ENCODE measurements at places on chromosomes 7 and 10.
A peak's percentile ranks its signal among the peaks of the same experiment; 100 is the strongest.

GRCh38 chr7:46150721-46151120, 229.6 kb upstream of the IGFBP3 start:
- no peak for DNase-seq

DNA sequence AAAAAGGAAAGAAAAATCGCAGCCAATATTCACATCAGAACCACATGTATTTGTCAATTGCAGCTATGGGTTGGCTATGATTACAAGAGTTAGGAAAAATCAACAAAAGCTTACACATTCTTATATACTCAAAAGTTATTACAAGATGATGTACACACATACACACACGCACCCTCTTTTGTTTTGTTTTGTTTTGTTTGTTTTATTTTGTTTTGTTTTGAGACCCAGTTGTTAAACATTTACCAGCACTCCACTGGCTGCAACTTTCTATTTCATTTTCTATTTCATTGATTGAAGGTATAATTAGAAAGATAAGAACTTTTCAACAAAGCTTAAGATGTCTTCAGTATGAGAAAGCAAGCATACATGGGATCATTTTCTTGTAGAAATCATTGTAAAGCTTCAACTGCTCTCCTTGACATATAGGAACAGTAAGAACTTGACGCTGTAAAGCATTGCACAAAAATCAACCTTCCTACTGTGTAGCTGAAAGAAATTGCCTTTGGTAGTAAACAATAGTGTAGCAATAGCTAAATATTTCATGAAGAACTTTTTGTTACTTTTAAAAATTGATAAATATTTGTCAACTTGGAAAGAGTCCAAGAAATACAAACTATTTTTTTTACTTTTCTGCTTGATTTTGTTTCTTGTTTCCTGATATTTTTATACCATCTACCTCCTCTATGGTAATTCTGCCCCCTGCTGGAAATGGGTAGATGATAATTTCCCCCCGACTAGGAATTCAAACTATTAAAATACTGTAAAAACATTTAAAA, 205.9 kb downstream of the MBL2 start:
- DNase-seq: no peak

DNA sequence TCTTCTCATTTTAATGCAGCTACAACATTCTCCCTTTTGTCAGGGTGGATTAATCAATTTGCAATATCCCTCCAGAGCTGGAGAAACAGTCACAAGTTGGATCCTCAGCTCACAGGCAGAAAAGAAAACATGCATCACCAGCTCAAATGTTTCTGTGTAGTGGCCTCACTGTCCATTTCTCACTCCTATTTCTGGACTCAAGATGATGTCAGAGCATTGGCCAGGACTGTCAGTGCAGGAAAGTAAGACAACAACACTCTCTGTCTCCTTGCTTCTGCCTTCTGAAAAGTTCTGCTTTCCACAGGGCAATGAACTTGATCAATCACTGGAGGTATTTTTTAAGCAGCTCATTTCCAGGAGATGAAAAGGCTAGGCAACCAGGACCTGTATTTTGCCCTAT, 8.2 kb upstream of the SVIL start:
- DNase-seq: no peak

DNA sequence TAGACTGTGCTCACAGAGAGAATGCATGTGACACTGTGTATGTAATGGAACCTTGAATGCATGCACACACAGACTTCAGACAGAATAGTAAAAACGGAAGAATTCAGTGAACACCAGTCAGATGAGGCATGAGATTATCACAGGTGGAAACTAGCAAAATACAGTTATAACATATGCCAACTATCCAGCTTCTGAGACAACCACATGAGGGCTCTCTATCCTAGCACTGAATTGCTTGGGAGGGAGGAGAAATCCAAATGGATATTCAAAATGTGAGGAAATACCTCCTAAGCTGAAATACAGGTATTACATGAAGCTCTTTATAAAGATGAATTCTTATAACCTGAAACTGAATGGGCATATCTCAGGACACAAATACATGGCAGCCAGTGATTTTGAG, 30.6 kb downstream of the GARS1 start:
- DNase-seq: no peak

DNA sequence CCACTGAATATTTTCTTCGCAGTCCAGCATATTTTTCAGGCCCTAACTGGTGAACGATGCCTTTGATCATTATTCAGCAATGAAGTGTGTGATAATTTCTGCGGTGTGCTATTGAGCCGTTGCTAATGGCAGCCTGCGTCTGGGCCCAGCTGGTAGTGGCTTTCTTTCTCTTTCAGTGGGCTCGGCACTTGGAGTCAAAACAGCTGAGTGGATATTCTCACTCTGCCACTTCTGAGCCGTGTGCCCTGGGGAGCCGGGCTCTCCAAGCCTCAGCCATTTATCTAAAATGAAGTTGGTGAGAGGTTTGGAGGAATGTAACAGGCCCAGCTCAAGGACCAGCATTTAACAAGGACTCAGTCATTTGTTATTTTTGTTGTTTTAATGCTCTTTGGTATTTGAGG, 87.5 kb upstream of the IFRD1 start:
- no peak for DNase-seq

- no peak for DNase-seq
Observed at GRCh38 chr10:48655411-48656240, 29.0 kb upstream of the WDFY4 start.

- DNase-seq: no peak
Observed at GRCh38 chr10:75654772-75655171, 223.3 kb downstream of the LRMDA start.

DNA sequence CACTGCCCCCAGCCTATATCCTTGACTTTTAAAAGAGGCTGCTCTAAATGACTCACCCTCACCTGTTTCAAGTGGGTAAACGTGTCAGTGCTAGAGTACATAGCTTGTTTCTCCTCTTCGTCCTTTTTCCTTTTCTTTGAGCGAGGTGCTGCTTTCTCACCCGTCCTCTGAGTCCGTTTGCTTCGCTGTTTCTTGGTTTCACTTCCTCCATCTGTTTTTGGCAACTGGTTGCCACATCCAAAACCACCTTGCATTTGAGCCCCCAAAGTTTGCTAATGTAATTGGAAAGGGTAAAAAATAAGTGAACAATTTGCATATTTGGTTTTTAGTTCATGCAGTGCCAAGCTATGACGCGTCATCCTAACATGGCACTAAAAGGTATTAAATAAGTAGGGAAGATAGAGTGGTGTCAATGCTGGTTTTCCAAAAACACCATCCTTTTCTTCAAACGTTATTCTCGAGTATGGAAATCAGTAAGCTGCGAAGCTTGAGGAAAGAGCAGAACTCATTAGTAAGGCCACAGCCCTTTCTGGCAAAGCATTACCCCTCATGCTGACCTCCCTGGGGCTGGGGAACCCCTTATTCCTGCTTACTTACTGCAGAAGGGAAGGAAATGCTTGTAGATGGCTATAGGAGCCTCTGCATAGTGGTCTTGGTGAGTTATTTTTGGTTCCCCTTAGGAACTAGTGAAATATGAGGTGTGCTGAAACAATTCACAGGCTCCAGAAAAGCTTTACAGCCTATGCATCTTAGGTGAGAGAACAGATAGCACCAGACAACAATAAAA, 133.5 kb downstream of the GALNT11 start:
- no peak for DNase-seq

GRCh38 chr10:22599636-22600228, 114.6 kb downstream of the PIP4K2A start:
- no peak for DNase-seq

GRCh38 chr7:107233174-107233573, 64.4 kb downstream of the HBP1 start:
- no peak for DNase-seq

DNA sequence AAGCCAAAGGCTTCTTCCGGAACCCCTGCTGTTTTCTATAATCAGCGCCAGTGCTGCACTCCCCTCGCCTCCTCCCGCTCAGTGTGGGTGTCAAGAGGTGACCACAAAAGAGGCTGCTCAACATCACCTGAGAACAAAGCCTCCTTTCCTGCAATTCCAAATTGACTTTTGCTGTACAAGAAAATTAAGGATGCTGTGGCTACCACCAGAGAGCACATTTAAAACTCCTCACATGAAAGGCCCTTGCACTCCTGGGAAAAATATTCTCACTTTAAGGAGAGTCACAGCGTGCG, 96.4 kb downstream of the HIPK2 start:
- no peak for DNase-seq

- DNase-seq: peak; percentile 55
Observed at GRCh38 chr7:27210441-27211083, 10.7 kb upstream of the HOXA13 start.

DNA sequence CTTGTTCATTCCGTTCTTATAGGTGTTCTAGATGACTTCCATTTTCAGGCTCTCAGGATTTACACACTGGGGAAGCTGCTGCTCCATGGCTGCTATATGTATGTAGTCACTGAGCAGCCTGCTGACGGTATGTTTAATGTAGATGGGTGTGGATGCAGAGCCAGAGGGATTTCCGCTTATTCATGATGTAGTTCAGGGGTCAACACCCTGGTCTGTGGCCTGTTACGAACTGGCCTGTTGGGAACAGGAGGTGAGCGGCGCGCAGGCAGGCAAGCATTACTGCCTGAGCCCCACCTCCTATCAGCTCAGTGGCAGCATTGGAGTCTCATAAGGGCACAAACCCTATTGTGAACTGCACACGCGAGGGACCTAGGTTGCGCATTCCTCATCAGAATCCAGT, 33.9 kb downstream of the DNAJB6 start:
- DNase-seq: no peak

- no peak for DNase-seq
Observed at GRCh38 chr10:126127481-126128029, 231.2 kb downstream of the FANK1 start.

DNA sequence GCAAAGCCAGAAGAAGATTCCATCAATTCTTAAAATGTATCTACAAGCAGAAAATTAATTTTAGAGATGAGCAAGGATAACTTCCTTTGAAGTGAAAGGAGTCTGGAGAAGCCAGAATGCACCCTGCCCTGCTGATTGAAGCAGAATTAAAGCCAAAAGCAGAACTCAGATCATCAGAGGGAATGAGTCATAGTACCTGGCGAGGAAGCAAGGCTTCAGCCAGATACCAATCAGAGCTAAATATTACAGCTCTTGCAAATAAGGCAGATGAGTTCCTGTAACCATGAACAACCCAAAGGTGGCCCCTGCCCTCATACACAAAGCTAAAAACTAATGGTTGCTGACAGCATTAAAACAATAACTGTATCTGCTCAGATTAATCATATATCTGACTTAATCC, 10.4 kb downstream of the HTR7 start:
- DNase-seq: no peak

- DNase-seq: no peak
Observed at GRCh38 chr7:74473116-74473515, 19.4 kb downstream of the GTF2IRD1 start.

- no peak for DNase-seq
Observed at GRCh38 chr10:120473593-120473992, 16.6 kb downstream of the PLPP4 start.

GRCh38 chr10:89214566-89215165, 7.5 kb upstream of the CH25H start:
- no peak for DNase-seq

GRCh38 chr7:16891338-16891737, 9.6 kb upstream of the AGR3 start:
- DNase-seq: no peak

GRCh38 chr10:97263971-97264370, 28.5 kb downstream of the ARHGAP19 start:
- no peak for DNase-seq

- DNase-seq: no peak
Observed at GRCh38 chr7:33287738-33288137, 158.4 kb downstream of the BBS9 start.

DNA sequence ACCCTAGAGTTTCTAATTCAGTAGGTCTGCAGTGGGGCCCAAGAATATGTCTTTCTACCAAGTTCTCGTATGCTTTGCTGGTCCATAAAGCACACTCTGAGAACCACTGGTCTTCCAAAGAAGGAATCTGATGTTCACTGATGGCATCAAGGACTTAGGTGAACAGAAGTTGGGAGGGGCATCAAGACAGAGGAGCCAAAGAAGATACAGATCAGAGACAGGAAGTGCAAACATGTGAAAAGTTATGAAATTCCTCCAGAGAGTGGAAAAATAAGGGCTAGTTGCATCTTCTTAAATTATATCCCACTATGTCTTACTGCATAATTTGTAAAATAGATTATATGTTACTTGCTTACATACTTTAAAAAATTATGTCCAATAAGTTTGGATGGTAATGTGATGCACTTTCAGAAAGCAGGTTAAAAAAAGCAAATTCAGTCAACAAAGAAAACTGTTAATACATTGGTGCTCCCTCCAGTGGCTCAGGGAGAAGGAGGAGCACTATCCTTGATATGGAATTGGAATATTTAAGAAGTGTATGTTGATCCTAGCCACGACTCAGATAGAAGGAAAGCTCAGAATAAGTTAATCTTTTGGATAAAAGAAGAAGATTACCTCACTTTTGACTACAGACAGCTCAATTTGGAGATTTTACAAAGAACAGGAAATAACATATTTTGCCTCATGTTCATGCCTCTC, 35.8 kb downstream of the CREB3L2 start:
- no peak for DNase-seq

GRCh38 chr7:134459981-134460380, 1.1 kb upstream of the AKR1B1 start:
- DNase-seq: no peak

- no peak for DNase-seq
Observed at GRCh38 chr7:128204455-128204854, 36.6 kb upstream of the LEP start.

GRCh38 chr10:44198780-44199097, 186.2 kb downstream of the CXCL12 start:
- no peak for DNase-seq

DNA sequence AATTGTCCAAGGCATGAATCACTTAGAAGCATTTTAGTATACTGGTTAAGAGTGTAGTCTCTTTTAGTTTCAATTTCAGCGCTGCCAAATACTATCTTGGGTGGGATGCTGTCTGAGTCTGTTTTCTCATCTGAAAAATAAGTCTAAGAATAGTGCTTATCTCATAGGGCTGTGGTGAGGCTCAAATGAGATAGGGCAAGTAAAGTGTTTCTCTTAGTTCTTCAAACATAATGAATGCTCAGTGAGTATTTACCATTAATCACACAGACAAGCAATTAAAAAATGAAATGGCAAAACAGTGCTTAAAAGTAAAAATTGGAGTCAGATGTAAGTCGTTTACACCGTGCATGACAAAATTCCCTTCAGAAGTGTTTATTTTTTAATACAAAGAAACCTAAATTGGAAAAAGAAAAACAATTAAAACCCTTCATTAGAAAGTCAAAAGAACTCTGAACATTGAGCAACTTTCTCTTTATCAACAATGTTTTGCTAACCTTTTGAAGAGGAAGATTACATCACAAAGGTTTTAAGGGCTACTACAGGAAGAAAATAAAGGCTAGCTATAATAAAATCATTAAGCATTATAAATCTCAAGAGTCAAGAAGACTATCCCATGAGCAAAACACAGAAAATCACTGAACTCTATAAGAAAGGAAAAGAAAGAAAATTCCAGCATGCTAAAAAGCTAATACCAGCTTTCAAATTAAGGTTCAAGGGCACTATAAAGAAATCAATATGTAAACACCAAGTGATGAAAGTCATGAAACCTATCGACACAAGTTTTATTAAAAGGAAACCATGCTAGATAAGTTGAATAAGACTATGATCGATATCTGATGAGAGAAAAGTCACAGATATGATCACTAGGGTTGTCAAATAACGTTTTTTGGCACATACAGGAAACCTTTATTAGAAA, 45.6 kb upstream of the C1GALT1 start:
- no peak for DNase-seq

All from activated naive CD4-positive, alpha-beta T cell treated with anti-CD3 and anti-CD28 coated beads, Interleukin-2, amount 50 U/mL, for 16 hours (primary cell).